Effector CD8-positive, alpha-beta T cell (primary cell): ENCODE measurements at places on chromosomes 12 and 14.

DNA sequence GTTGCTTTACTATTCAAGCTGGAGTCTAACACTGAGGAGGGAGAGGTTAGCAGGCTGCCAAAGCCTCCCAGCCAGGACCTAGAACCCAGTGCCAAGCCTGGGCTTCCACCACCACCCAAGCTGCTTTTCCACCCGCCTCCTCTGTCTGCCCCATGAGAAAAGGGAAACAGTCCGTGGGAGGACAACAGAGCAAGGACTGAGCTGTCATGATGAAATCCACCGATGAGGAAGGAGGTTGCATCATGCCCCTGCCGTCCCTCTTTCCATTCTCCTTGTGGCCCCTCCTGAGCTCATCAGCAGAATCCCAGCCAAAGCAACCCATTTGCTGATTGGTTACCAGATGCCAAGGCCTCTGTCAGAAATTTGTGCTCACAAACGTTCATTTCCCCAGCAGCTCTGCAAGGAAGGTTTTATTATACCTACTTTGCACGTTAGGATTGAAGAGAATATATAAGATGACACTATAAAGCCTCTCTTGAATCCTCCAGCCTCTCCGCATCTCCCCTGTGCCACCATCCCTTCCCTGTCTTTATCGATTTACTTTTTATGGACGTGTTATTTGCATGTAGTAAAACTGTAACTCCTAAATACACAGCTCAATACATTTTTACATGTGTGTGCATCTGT lies 6.3 kb upstream of the SERPINA1 start:
- DNase-seq: no peak

DNA sequence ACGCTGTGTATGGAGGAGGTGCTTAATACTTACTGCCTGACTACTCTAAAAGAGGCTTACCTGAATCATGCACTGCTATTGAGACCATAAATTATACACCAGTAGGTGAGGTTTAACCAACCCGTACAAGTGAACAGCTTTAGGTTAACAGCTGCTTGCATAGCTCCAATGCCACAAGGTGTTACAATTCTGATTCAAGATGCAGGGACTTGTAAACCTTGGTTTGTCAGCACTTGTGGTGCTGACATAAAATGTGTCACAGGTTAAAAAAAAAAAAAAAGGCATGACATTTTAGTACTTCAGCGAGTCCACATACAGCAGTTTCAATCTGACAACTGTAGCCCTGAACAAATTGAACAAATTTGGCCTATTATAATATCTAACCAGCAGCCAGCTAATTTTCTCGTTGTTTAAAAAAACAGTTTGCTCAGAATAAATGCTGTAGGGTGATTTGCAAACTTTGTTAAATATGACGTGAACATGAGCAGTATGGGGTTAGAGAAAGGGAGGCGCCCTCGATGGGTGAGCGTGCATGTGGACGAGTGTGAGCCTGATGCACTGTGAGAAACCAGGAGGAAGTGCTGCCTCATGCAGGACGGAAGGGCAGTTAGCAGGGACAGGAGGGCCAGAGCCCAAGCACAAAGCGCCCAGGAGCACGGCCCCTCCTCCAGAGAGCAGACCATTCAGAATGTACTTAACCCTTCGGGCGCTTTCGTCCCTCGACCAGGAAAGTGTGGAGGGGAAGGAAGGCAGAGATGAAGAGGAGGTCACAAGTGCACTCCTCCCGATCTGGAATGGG lies 44.7 kb downstream of the TCHP start:
- no peak for DNase-seq

DNA sequence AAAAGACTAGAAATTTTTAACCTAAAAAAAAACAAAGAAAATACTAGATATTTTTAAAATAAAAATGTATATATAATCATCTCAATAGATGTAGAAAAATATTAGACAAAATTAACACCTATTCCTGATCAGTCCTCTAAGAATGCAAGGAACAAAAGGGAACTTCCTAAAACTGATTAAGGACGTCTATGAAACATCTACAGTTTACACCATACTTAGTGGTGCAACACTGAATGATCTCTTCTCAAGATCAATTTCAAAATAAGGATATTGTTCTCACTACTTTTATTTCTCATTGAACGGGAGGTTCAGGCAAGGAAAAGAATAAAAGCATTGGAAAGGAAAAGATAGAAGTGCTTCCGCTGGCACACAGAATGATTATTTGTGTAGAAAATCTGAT lies 16.0 kb downstream of the OLR1 start:
- no peak for DNase-seq

DNA sequence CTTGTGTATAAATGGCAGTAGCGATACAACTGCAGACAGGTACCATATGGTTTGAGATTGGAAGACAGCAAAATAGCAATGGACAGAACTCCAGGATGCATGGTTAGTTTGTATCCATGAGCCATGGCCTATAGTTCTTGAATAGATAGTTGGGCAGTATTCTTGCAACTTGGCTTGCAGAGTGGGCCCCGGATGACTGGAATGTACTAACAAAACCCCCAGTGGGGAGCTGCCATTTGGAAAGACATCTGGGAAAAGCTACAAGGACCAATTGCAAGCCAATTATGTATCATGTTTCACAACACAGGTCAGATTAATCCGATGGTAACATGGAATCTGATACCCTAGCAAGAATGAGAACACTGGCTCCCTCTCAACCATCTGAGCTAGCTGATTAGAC lies 279.6 kb downstream of the RERGL start:
- DNase-seq: no peak
